ENCODE measurements at places on chromosomes 13 and 19.
A peak's percentile ranks its signal among the peaks of the same experiment; 100 is the strongest.

DNA sequence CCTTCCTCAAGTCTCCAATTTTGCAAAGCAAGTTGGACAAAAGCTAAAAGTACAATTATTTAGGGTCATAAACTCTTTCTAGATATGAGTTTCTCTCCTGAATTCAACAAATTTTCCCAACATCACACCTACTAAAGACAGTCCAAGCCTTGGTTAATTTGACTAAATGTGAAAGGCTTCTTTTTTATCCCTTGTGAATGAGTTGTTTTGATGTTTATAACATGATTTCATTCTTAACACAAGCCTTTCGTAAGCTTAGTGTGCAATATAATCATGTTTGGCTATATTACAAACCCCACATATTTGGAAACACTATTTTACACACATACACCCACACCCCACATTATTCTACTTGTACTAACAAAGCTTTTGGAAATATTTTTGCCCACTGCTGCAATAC is 57.3 kb downstream of the ZC3H13 start:
- DNase-seq, result no peak

DNA sequence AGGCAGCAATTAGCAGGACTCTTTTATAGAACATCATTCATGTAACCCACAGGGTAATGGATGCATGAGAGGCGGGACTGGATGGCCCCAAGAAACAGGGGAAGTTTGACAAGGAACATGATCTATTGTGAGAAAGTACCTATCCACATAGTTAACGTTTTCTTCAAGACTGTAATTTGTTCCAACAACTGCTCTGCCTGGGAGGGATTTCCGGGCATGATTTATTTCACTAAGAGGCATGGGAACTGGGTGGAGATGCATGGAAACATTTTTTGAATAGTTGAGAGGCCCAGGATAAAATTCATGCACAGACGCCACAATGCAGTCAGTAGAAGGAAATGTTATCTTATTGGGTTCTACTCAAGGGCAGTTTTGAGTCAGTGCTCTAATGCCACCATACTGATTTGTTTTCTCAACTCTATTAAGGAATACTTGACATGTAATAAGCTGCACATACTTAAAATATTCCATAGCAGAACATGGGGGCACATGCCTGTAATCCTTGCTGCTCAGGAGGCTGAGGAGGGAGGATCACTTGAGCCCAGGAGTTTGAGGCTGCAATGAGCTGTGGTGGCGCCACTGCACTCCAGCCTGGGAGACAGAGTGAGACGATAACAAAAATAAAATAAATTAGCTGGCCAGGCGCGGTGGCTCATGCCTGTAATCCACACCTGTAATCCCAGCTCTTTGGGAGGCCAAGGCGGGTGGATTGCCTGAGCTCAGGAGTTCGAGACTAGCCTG is 9.9 kb upstream of the ATG4D start:
- no peak for DNase-seq

- DNase-seq, result peak; percentile 40
These were observed 6.6 kb downstream of the ANKRD10 start for GRCh38 chr13:110907951-110908898.

DNA sequence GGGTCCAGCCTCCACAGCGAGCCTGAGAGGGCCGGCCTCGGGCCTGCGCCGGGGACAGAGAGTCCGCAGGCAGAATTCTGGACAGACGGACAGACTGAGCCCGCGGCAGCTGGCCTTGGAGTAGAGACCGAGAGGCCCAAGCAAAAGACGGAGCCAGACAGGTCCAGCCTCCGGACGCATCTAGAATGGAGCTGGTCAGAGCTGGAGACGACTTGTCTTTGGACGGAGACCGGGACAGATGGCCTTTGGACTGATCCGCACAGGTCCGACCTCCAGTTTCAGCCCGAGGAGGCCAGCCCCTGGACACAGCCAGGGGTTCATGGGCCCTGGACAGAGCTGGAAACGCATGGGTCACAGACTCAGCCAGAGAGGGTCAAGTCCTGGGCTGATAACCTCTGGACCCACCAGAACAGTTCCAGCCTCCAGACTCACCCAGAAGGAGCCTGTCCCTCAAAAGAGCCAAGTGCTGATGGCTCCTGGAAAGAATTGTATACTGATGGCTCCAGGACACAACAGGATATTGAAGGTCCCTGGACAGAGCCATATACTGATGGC is 490 bp downstream of the ITPKC start:
- DNase-seq, result no peak

DNA sequence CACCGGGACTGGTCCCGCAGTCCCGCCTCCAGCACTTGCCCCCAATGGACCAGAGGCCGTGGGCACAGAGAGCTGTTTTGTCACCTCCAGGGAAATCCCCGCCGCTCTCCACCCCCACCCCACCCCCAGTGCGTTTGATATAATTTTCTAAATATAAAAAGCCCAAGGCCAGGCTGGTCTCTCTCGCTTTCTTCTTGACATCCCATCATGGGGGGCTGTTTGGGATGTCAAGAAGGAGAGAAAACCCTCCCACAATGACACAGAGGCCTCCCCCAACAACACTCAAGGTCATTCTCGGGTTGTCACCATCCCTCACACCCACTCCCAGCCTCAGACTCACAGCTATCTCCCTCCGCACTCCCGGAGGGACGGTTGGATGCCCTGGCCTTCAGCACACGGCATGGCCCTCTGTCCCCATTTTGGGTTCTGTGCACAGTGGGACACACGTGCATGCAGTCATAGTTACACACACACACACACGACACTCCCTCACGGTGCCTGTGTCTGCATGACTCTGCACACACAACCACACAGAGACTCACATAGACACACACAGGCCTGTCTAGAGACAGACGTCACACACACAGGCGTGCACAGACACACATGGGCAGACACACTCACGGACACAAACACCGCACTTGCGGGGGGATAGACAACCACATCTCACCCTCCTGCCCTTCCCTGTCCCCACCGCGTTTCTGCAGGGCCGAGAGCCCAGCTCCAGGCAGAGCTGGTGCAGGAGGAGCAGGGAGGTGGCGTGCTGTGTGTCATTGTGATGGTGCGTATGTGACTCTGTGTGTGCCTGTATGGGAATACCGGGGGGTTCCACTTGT is 4.8 kb upstream of the NFIC start:
- no peak for DNase-seq

DNA sequence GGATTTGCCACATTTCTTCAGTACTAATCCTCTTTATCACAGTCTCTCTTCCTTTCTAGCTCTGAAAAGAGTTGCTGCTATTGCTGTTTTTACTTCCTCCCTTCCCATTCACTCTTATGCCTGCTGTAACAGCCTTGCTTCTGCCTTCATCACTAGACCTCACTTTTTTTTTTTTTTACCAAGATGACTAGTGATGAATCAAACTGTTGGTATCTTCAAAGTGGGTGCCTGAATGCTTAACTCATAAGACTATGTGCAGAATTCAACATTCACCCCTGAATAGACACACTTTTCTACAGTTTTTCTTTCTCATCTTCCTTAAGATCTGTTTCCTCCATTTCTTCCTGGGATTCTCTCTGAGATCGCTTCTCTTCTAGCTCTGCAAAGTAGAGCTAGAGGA is 217.2 kb upstream of the HTR2A start:
- no peak for DNase-seq

GRCh38 chr13:113749967-113750366 is 9.1 kb upstream of the TMEM255B start:
- DNase-seq, result no peak

All from NCI-H2107 (cell line).